ENCODE measurements at places on chromosomes 11 and 22.

DNA sequence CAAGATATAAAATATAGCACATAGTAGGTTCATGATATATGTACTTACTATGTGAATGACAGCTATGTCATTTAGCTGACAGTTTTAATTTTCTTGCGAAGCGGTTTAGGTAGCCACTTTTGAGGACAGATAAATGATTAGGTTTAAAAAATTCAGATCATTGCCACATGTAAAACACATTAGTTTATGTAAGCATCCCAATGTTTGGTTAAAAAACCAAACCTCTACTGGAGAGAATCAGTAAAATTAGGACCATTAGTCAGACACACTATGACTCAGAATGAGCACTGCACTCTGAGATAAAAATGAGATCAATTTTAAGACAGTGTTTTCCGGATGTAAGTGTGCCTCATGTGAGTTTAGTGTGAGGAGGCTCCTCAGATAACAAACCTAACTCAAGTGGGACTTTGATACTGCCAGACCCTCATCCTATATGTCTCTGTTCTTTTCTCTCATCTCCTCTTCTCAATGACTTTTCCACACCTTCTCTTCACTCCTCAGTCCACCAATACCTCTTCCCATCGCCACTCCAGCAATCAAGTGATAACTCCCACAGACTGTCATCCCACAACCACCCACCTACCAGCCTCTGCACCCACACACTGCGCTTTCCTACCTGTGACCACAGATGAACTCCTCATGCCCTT is 6.8 kb upstream of the OR2AT4 start:
- DNase-seq: no peak

DNA sequence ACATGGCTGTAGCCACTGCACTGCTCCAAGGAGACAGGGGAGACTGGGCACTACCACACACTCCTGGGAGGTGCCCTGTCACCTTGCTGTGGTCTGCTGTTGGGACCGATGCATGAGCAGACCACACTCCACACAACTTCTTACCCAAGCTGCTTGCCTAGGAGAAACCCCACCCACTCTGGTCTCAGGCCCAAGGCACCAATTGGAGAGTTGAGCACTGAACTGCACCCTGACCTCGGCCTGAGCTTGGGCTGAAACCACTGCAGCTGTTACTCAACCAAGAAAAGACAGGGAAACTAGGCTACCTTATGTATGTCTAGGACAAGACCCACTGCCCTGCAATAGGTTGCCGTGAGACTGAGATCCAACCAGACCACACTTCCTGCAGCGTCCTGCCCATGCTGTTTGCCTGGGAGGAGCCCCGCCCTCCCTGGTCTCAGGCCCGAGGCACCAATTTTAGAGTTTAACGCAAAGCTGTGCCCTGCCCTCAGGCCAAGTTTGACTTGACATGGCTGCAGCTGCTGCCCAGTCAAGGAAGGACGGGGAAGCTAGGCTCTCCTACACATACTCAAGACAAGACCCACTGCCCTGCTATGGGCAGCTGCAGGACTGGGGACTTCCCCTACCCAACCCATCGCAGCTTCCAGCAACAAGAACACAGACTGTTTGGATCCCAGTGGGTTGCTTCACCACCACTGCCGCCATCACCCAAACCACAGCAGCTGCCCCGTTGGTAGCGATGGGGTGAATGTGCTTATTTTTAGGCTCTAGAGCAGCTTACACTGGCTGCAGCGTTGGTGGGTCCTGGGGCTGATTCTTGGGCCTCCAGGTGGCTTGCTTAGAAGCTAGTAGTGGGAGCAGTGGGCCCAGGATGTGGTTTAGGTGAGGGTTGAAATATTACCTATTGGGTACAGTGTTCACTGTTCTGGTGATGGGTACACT is 66.8 kb downstream of the BRD1 start:
- DNase-seq: peak; percentile 16

DNA sequence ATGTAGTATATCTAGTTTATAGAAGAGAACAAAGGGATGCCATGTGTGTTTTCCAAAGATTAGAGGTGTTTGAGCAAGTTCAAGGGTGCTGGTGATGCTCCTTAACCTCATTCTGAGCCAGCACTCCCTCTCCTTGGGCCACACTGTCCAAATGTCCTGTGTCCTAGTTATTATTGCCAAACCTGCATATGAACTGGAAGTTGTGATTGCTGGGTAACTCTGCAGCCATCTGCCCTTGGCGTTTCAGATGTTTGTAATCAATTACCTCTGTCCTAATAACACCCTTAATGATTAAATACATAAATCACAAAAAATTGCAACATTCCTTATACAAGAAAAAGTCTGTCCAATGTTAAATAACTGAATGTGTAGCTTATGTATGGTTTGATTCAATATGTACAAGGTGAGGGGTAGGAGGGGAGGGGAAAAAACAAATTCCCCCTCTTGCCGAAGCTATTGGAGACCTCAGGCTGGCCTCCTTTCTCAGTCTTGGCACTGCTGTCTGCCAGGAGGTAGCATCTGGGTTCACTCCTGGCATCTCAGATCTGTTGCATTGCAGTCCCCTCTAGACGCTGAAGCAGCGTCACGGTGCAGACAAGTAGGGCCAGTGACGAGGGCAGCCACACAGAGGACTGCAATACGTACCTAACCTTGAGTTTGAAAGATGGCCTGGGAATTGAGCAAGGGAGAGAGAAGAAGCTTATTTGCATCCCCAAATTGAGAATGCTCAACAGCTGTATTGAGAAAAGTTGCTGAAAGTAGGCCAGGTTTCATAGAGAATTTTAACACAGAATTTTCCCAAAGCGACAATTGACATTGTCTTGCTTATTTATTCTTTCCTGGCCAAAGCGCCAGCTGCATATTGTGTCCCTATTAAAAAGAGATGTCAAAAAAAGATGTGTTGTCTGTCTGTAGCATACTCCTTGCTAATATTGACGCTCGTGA is 89.6 kb upstream of the ARHGAP32 start:
- no peak for DNase-seq

GRCh38 chr11:79062814-79063762 is 377.7 kb downstream of the TENM4 start:
- DNase-seq: no peak

GRCh38 chr22:44160421-44160820 is 20.3 kb upstream of the PARVG start:
- peak; percentile 84 for DNase-seq

- DNase-seq: no peak
These were observed 345.4 kb downstream of the TENM4 start for GRCh38 chr11:79095424-79095823.

DNA sequence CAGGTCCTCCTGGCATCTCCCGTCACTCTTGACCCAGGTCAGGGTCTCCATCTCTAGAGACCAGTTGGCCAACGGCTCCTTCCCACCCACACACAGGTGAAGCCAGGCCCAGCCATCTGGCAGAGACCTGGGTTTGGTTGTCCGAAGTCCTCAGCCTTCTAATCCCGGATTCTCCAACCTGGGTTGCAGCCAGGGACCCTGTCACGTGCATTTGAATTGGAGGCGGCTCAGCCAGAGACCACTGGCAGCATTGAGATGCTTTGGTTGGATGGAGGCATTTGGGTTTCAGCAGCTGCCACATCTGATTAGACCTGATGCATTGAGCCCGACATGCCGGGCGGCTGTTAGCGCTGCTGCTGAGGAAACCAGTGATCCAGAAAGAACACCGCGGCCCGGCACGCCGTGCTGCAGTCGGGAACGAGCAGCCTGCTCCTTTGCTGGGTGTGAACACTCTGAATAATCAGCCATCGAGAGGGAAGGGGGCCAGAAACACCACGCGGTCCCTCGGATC is 163.2 kb downstream of the BRD1 start:
- no peak for DNase-seq

Measured in GF-D8 (cell line).